Prostate gland (tissue), 2 donors: ENCODE measurements at places on chromosomes 7 and 10. TPM values are rescaled to one million over a fixed set of nuclear protein-coding genes. Genes with fewer than 3 reads are reported as not detected.

Gene DLX6
- total RNA-seq, result not detected

- H3K27ac ChIP-seq, result no peak within 1 kb of the TSS
- H3K36me3 ChIP-seq, result no peaks in the 10 kb centered on the region
- H3K27me3 ChIP-seq, result no peaks in the 10 kb centered on the region
- no peak for DNase-seq
- H3K4me3 ChIP-seq, result no peak within 1 kb of the TSS
These were observed at the start of gene CPA4 for GRCh38 chr7:130292682-130293257. TSS of gene CPA4 (plus strand) at chr7:130293161. CDS start at chr7:130293181, 20 bp downstream.

DNA sequence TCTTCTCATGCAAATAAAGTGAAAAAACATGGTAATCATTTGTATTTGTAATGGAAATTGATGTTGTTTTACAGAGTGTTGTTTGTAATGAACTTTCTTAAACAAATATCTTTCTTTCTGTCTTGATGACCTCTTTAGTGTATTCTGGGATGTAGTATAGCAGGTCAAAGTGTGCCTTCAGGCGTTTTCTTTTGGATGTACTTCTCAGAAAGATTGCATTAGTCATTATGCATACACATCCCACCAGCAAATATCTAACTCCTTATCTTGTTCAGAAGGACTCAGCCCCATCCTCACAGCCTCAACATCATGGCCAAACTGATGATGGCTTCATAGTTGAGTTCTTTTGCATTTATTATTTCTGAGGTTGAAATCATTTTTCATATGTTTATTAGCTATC, 124.7 kb downstream of the LRRC18 start:
- no peak overlapping the region for H3K27ac ChIP-seq
- H3K27me3 ChIP-seq, result no peaks in the 10 kb centered on the region
- H3K4me1 ChIP-seq, result no peaks in the 10 kb centered on the region
- H3K36me3 ChIP-seq, result no peaks in the 10 kb centered on the region
- no peak for DNase-seq

GRCh38 chr10:84337199-84337598, 8.8 kb downstream of the CCSER2 start:
- DNase-seq, result no peak
- H3K27ac ChIP-seq, result no peak overlapping the region
- H3K4me3 ChIP-seq, result no peak overlapping the region
- H3K4me1 ChIP-seq, result no peaks in the 10 kb centered on the region
- no peaks in the 10 kb centered on the region for H3K27me3 ChIP-seq
- no peaks in the 10 kb centered on the region for H3K36me3 ChIP-seq

- DNase-seq, result no peak
- H3K4me3 ChIP-seq, result no peak overlapping the region
- H3K36me3 ChIP-seq, result no peaks in the 10 kb centered on the region
- H3K27ac ChIP-seq, result no peak overlapping the region
These were observed 13.7 kb downstream of the BPGM start for GRCh38 chr7:134660242-134660785.

- H3K4me3 ChIP-seq, result no peak overlapping the region
- H3K27me3 ChIP-seq, result no peaks in the 10 kb centered on the region
- no peak for DNase-seq
- no peaks in the 10 kb centered on the region for H3K36me3 ChIP-seq
These were observed 21.0 kb upstream of the FIS1 start for GRCh38 chr7:101265622-101266516.
